Activated T-helper 9 cell treated with anti-CD3 and anti-CD28 coated beads, Interleukin-2, amount 50 U/mL, for 16 hours (primary cell): ENCODE measurements at places on chromosomes 16 and 17.
A peak's percentile ranks its signal among the peaks of the same experiment; 100 is the strongest.

DNA sequence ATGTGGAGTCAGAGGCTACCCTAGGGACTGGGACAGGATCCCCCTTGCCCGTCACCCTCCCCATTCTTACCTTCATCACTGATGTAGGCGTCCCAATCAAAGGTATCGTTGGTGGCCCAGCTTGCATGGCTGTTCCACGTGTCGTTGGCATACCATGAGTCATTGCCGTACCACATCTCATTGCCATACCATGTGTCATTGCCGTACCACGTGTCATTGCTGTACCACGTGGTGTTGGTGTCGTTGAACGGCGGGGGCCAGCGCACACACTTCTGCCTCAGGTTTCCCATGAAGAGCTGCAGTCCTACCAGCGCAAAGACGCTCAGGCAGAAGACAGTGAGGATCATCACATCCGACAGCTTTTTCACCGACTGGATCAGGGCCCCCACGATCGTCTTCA is 4.8 kb downstream of the SCN4A start:
- no peak for DNase-seq

GRCh38 chr17:29433541-29433940 is 43.4 kb downstream of the TAOK1 start:
- no peak for DNase-seq

DNA sequence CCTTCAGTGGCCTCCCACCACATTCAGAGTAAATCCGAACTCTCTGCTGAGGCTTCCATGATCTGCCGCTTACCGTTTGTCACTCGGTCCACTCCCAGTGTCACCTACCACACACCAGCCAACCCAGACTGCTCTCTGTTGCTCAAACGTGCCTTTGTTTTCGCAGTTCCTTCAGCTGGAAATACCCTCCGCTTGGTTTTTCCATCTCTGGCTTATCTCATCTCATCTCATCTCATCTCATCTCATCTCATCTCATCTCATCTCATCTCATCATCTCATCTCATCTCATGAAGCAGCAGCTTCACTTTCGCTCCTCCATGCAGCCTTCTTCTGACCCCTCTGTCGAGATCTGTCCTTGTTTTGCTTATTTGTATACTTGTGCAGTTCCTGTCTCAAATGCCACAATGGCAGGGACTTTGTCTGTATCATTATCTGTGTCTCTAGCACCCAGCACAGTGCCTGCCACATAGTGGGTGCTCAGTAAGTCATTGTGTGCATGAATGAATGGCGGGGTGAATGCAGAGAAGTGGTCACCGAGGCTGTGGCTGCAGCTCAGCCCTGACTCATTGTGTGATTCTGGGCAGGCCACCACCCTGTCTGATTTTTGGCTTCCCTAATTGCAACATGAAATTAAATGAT is 3.8 kb upstream of the SNX20 start:
- no peak for DNase-seq

DNA sequence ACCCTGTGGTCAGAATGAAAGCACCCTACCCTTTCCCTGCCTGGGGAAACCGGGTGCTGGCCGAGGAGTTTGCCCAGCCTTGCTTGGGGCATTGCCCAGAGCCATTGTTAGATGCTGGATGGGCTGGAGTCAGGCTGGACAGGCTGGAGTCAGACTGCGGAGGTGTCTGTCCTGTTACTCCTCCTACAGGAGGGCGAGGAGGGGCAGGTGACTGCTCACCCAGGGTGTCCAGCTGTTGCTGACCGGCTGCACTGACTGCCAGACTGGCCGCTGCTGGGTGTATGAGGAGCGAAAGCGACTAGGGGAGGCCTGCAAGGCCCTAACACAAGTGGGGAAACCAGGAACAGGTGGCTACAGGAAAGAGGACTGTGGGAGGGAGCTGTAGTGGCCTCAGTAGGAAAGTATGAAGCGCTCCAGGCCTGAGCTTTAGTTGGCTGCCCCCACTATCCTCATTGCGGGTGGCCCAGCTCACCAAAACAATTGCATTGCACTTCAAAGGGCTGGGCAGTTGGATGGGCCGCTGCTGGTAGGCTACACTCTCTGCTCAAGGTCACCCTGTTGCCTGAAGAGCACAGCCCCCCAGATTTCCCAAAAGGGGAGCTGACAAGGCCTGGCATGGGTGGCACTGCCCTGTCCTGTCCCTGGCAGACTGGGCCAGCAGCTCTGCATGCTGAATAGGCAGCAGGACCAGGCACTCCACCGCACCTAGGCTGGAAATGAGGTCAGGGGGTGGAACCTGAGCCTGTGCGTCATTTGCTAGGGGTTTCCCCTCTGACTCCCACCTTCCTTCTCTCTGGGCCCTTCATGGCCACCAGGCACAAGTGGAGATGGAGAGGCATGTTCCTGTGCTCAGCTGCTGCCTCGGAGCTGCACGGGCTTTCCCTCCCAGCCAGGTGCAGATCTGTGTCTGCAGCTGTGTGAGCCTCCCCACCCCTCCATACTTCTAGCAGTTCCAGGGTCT is 18.4 kb downstream of the LDHD start:
- peak; percentile 73 for DNase-seq

DNA sequence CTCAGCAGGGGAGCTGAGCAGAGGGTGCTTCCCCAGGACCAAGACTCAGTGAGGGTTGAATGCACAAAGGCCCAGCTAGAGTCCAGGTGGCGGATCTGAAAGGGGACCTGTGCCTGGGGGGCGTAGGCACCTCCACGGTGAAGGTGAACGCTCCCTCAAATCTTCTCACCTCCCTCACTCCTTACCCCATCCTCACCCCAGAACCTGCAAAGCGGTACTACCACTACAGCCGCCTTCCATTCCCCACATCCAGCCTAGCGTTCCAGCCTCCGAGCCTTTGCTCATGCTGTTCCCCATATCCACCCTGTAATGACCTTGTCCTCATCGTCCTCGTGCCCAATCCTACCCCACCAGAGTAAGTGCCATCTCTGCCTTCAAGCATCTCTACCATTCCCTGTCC is 30.6 kb downstream of the TRPV3 start:
- DNase-seq: no peak

- DNase-seq: no peak
These were observed 3.4 kb upstream of the SSH2 start for GRCh38 chr17:29933379-29933778.

DNA sequence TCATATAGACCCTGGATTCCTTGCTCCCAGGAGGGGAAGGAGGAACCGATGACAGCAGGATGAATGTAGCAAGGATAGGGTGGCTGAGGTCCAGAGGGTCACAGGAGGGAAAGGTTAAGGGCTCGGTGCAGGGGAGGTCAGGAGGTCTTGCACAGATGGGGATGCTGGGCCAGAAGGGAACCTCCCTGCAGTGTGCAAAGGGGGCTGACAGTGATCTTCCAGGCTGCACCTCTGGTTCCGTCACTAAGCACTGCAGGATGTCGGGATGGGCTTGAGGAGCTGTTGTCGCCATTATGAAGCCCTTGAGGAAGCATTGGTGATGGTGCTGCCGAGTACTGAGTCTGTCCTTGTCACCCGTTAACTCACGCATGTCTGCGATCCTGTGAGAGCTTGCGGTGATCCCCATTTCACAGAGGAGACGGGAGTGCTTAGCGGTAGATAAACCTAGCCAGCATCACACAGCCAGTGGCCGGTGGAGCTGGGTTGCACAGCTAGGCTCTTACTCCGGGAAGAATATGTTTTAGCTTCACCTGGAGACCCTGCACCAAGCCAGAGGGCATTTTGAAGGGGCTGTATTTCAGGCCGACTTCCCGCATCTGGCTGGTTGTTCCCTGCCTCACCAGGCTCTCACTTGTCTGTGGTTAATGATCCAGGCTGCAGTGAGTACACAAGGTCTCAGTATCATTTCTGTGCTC is 120.4 kb downstream of the SNX29 start:
- no peak for DNase-seq

DNA sequence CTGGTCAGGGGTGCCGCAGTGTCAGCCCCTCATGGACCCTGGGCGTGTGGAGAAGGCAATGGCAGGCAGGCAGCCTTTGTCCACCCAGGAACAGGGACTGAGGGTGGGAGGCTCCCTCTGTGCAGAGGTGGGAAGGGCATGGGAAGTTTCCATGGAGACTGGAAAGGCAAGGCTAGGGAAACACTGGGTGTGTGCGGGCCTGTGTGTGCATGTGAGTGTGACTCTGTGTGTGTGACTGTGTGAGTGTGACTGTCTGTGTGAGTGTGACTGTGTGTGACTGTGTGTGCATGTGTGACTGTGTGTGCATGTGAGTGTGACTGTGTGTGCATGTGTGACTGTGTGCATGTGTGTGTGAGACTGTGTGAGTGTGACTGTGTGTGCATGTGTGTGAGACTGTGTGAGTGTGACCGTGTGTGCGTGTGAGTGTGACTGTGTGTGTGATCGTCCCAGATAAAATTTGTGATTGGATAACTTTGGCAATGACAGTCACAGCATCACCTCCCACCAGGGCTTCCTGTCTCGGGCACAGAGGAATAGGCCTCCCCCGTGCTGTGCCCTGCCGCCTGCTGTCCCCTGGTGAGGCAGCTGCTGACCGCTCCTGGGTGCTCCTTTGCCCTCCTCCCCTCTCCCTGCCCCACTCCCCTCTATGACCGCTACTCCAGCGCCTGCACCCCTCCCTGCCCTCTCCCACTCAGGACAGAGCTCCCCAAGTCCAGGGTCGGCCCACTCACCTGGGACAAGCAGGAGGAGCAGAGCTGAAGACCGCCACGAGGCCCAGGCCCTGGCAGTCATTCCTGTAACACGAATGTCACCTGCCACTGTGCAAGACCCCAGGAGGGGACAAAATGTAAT is 698 bp downstream of the CD300C start:
- no peak for DNase-seq

GRCh38 chr17:62588109-62588508 is 39.4 kb upstream of the MRC2 start:
- no peak for DNase-seq

- no peak for DNase-seq
These were observed 15.2 kb downstream of the CDH5 start for GRCh38 chr16:66381585-66382170.

DNA sequence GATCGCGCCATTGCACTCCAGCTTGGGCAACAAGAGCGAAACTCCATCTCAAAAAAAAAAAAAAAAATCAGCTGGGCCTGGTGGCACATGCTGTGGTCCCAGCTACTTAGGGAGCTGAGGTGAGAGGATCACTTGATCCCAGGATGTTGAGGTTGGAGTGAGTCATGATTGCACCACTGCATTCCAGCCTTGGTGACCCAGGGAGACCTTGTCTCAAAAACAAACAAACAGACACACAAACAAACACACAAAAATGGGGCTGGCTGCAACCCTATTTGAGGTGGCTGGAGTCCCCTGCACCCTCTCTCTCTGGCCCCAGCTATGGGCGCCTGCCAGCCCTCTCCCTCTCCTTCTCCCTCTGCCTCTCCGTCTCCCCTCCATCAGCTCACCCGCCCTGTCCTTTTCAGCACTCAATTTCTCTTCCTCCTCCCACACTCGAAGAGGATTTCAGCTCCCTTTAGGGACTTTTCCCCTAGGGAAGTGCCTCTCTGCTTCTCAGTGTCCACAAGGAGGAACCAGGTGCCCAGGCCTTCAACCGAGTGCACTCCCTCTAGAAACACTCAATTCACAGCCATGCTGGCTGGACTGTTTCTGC is 17.5 kb upstream of the TFAP4 start:
- no peak for DNase-seq

DNA sequence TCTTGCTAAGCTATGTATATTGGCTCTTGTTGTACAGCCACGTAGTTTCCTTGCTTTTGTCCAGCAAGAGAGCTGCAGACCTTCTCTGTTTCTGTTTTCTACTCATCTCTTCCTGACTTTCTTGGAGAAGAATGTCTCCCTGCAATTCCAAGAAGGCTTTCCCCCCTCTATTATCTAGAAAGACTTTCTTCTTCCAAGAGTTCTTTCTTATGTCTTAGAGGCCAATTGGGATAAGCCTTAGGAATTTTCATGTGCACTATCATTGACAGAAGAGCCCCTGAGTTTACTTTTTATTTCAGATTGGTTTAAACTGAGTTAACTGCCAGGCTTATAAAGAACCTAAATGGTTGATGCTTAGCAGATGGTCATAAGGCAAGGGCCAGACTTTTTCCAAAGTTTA is 9.0 kb downstream of the CAPNS2 start:
- DNase-seq: no peak

GRCh38 chr17:28878981-28879380 is 18.6 kb downstream of the FLOT2 start:
- no peak for DNase-seq

- no peak for DNase-seq
These were observed 336.6 kb downstream of the TMEM114 start for GRCh38 chr16:8253718-8254117.

DNA sequence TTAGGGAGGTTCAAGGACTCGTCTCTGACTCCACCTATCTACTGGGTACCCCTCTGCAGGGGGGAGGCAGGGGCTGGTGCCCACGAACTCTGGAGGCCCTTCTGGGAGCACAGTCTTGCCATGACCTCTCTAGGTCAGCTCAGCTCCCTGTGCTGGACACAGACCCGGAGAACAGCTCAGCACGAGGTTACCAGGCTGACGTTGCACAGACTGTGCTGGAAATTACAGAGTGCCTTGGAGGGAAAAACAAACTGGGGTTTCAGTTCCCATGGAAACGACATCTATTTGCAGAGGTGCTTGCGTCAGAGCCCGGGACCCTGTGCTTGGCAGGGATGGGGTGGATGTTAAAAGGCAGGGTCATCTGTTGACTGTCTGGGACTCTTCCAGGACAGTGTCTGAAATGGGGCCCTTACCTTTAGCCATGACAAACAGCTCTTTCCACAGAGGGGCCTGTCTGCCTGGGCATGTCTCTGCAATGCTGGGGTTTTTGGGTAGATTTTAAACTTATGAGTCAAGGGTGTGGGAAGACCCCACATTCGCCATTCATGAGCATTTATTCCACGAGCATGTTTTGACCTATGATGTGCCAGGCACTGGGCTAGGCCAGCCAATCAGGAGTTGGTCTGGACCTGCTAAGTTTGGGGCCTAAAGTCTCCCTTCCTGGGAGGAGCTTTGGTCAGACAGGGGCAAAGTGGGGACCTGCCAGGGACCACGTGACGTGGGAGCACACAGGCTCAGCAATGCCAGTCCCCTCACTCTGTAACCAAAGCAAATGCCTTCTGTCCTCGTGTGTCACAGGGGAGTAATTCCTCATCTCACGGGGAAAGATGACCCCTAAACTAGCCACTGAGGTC is 22.5 kb downstream of the CCR7 start:
- peak; percentile 32 for DNase-seq

DNA sequence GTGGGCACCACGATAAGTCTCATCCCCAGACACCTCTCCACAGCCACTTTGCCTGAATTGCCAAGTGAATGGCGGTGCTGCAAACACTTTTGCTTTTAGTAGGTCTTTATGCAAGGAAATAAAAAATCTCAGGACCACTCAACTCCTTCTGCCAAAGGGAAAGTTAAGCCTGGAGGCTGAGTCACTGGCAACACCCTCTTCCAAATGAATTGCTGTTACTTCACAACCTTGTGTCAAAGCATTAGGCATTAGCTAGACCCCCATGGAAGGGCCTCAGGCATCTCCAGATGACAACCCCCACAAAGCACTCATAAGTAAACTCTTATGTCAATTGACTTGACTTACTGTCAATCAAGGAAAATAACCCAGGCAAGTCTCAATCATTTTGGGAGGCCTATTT is 43.0 kb downstream of the RNF112 start:
- DNase-seq: no peak

- DNase-seq: peak; percentile 69
These were observed 45.8 kb downstream of the AKAP1 start for GRCh38 chr17:57130708-57131461.
